AG09319 (cell line): ENCODE measurements at places on chromosomes 16 and 17.

DNA sequence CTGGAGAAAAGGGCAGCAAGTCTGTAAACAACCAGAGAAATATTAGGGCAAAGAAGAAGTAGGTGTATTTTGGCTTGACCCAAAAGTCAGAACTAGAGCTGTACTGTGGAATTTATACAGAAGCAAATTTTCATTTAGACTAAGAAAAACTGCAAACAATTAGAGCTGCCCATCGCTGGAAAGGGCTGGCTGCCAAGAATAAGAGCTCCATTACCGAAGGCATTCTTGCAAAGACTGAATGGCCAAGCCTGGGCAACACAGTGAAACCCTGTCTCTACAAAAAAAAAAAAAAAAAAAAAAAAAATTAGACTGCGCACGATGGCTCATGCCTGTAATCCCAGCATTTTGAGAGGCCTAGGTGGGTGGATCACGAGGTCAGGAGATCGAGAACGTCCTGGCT lies 53.9 kb upstream of the TMC5 start:
- DNase-seq = no peak

DNA sequence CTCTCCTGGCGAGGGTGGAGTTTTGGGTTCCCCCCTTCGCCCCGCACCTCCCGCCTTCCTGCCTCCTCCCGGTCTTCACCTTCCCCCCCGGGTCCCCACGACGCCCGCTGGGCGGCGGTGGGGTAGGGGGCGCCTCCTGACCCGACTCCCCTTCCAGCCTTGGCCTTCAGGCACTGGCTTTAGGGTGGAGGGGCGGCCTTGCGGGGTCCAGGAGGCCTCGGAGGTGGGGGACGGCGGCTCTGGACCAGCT lies 2.4 kb downstream of the SLC16A3 start:
- no peak for DNase-seq

DNA sequence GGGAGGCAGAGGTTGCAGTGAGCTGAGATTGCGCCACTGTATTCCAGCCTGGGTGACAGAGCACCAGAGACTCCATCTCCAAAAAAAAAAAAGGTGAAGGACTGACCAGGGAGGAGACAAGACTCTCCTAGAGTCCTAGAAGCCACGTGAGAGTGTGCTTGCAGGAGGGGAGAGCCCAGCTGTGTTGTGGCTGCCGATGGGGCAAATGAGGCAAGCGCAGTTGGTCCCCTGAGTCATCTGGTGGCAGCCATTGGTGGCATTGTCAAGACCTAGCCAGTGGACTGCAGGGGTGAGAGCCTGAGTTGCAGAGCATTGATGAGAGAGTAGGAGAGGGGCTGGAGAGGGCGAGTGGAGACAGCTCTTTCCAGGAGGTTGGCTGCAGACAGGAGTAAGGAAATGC lies 278.0 kb downstream of the SNX29 start:
- no peak for DNase-seq

DNA sequence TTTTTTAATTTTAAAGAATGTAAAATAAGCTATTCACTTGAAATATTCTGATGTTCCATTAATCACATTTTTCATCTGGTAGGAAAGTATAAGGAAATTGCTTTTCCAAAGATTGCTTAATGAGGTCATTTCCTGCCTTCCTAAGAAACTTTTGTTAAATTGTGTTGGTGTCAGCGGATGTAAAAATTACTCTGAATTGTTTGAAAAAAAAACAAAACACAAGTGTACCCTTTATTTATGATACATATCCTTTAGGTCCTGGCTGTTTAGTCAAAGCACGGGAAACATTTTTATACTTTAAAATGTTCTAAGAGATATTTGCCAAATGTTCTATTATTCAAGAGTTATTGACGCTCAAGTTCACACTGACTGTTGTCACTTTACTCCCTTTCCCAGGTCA lies 1357.4 kb upstream of the GOT2 start:
- DNase-seq = no peak
